Hematopoietic multipotent progenitor cell (in vitro differentiated cells): ENCODE measurements at places on chromosomes 3 and 15. TPM values are rescaled to one million over a fixed set of nuclear protein-coding genes. Genes with fewer than 3 reads are reported as not detected.

The C3orf52 gene
- total RNA-seq: 0.27 TPM

The SH2D7 gene
- total RNA-seq: not detected

The LRIG1 gene
- 12.9 TPM for total RNA-seq

The GPR27 gene
- 15.3 TPM for total RNA-seq

The SCG5 gene
- total RNA-seq: 0.27 TPM

GRCh38 chr15:63634154-63634553, 37.0 kb downstream of the FBXL22 start:
- no peak for DNase-seq

DNA sequence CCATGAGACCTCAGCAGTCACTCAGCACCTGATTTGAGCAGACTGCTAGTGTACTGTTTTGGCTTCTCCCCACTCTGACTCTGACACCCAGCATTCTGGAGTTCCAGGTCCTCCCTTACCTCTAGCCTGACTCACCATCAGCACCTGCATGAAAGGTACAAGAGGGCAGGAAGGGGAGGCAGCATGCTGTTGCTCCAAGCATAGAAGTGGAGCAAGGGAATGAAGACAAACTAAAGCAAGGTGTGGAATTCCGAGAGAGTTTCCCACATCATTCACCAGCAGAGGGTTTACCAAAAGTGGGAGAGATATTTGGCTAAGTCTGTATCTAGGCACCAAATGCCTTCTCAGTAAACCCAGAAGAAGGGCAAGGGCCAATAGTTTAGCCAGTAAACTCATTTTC, 21.3 kb downstream of the HEXA start:
- DNase-seq: no peak
